ENCODE measurements at places on chromosomes 11 and 22.
A peak's percentile ranks its signal among the peaks of the same experiment; 100 is the strongest.

DNA sequence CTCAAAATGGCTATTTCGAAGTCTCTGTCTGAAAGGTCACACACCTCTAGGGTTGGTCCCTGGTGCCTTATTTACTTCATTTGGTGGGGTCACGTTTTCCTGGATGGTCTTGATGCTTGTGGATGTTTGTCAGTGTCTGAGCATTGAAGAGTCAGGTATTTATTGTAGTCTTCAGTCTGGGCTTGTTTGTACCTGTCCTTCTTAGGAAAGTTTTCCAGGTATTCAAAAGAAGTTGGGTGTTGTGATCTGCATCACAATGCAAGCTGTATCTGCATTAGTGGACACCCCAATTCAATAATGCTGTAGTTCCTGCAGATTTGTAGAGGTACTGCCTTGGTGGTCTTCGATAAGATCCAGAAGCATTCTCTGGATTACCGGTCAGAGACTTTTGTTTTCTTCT is 63.5 kb upstream of the TP53AIP1 start:
- DNase-seq, result no peak

- no peak for DNase-seq
Observed at GRCh38 chr11:102476069-102476468, 23.5 kb upstream of the TMEM123 start.

- no peak for DNase-seq
Observed at GRCh38 chr22:29130476-29130875, 57.6 kb downstream of the KREMEN1 start.

DNA sequence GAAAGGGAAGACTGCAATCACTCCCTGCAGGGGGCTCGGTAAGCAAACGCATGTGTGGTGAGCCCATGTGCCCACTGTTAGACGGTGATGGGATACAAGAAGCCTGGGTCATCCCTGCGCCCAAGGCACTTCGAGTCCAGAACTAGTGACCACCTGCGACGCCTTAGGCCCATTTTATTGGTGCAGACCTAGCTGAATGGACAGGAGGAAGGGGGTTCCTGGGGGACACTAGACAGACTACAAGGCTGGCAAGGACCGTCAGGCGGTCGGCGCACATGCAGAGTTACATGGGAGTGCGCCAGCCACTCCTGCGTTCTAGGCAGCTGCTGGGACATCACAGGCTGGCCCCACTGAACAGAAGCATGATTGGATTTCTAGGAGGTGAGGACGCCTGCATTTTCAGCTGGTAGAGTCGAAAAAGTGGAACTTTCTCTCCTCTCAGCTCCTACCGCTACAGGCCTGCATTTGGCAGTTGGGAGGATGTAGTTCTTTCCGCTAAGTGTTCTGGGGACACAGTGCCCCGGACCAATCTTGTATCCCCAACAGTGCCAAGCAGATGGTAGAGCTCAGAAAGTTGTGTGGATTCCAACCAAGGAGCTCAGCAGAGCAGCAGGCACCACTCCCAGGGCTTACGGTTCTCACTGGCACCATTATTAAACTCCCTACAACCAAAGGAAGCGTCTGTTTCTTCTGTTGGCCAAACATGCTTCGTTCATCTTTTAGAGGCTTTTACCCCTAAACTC is 35.7 kb downstream of the BID start:
- DNase-seq, result no peak

DNA sequence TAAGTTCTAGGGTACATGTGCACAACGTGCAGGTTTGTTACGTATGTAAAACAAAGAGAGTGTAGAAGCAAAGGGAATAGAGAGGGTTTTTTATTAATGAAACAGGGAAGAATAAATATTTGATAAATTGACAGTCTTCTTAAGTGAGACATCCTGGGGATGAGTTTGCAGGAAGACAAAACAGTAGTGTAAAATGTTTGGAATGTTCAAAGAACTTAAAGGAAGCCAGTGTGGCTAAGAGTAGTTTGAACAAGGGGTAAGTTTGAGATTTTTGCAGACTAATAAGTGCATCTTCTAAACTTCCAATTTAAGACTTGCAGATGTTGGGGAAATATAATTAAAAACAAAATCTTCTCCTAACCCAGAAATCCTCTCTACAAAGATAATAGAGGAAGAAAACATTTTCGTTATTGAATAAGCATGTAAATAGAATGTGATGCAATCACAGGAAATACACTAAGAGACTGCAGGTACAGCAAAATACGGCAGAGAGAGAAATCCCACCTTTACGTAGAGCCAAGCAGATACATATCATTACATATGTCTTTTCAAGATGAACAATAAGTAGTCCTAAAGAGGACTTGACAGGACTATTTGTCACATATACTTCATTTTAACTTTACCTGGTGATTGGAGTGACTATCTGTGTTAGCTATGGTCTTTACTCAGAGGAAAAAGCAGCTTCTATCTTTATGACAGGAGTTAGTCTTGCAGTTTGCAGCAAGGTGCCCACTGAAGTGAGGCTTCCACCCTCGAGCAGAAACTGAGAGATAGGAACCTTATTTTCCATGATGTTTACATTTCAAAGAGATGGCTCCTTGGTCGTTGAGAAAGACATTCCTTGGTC is 402.1 kb downstream of the CNTN5 start:
- DNase-seq, result no peak

DNA sequence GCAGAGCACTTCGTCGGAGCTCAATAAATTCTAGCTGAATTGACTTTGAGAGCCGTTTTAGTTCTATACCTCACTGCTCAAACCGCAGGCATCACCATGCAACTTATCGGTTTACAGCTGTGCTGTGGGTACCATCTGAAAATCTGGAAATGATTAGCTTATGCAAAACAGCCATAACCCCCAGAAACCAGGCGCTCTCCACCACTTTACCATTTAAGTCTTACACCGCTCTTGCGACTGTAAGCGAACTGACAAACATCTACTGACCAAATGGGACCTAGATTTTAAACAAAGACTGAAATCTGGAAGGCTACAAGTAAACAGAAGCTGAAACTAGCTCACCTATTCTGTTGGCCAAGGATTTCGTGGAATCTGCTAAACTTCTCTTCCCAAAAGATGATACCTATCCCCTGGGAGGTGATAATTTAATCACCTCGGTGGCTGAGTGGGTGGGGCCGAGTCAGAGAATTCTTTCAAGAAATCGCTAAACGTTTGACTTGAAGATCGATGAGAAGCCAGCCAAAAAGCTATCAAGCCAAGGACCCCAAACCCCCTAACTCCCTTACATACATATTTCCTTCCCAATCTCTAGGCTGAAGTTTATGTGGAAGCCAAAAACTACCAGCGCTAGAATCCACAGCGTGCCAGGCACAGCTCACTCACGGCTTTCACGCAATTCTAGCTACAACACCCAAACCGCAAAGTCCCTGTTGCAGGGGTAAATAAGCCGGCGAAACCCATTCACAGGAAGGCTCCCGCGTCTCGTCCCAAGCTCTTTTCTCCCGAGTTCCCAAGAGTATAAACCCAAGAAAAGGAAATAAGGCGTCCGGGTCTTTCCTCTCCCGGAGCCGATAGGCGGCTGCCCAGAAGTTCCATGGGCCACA is 644 bp downstream of the SPTY2D1 start:
- no peak for DNase-seq

DNA sequence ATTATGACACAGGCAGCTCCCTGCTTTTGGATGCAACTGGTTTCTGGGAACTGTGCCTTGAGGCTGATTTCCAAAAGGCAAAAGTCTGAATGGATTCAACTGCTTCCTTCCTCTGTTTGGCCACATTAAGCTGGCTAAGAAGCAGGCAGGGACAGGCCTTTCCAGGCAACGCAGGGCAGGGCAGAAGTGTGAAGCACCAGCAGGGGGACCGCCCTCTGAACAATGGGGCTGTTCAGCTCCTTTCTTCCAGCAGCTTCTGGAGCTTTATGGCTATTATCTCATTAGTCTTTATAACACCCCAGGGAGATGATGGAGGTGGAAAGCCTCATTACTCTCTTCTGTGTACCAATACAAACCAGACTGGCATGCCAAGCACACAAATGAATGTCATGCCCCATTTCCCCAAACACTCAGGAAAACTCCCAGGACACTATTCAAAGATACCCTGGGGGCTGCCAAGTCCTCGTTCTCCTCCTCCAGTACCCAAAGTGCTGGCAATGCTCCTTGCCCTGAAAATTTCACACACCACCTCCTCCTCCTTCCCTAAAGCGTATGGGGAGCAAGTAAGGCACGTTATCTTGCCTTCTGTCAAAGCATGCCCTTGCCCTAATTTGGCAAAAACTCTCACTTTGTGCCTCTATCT is 21.3 kb downstream of the MORC2 start:
- no peak for DNase-seq

GRCh38 chr11:114368918-114369680 is 31.2 kb downstream of the C11orf71 start:
- DNase-seq, result no peak

DNA sequence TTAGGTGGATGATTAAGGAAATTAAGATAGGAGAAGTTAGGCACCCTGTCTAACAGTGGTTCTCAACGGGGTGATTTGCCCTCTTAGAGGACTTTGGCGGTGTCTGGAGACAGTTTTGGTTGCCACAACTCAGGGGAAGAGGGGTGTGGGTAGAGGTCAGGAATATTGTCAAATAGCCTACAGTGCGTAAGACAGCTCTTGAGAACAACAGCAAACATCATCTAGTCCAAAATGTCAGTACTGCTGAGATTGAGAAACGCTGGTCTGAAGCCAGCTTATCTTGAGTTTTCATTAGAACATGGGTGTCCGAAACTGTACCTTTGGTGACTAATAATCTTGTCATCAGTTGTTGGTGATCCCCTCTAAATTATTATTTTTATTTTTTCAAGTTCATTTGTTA is 38.4 kb downstream of the CECR2 start:
- no peak for DNase-seq

GRCh38 chr11:120062561-120062930 is 75.4 kb downstream of the TRIM29 start:
- peak; percentile 2 for DNase-seq

- DNase-seq, result no peak
Observed at GRCh38 chr11:77699425-77699824, 61.8 kb upstream of the CLNS1A start.

DNA sequence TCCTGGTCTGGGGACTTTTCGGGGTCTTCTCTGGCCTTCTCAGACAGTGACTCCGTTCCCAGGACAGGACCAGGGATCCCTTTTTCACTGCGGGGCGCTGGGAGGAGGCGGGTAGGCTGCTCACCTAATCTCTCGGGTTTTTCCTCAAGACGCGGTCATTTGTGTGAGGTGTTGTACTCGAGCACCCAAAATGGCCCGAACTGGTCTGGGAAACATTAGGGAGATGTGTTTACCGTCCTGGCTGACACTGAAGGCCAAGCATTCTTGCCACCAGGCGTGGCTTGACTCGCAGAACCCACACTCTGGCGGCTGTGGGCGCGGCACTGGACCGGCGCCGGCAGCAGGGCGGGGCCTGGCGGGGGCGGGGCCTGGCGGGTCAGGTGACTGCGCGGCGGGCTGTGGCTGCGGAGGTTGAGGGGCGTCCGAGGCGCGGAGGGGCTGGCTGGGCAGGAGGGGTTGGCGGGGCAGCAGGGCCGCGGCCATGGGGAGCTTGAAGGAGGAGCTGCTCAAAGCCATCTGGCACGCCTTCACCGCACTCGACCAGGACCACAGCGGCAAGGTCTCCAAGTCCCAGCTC is at the start of gene SWAP70:
TSS of gene SWAP70 (plus strand) at position 379 of the 577 bp plus-strand sequence. CDS start at position 482, 103 bp downstream.
- peak; percentile 95 for DNase-seq

DNA sequence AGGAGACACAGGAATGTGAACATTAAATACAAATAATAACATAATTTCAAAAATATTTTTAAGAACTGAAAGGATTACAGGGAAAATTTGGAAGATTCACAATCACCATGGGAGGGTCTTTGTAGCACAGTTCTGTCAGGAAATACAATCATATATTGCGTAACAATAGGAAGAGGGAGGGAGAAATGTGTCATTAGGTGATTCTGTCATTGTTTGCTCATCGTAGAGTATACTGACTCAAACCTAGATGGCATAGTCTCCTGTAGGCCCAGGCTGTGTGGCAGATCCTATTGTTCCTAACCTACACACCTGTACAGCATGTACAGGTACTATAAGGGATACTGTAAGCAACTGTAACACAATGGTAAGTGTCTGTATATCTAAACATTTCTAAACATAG is 330.4 kb downstream of the BRD1 start:
- no peak for DNase-seq

DNA sequence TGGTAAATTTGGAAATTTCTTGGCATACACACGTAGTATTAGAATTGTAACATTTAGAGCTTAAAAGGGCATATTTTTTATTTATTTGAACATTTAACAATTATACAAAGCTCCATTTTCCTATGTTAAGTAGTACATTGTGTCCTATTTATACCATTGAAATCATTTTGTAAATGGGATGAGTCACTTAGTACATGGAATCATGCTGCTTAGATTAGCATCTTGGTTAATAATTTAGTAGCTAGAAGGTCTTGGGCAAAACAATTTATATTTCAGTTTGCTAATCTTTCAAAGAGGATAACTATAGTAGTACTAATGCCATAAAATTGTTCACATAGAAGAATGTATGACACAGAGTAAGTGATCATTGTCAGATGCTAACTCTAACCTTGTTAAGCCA is 450.1 kb upstream of the LUZP2 start:
- no peak for DNase-seq

DNA sequence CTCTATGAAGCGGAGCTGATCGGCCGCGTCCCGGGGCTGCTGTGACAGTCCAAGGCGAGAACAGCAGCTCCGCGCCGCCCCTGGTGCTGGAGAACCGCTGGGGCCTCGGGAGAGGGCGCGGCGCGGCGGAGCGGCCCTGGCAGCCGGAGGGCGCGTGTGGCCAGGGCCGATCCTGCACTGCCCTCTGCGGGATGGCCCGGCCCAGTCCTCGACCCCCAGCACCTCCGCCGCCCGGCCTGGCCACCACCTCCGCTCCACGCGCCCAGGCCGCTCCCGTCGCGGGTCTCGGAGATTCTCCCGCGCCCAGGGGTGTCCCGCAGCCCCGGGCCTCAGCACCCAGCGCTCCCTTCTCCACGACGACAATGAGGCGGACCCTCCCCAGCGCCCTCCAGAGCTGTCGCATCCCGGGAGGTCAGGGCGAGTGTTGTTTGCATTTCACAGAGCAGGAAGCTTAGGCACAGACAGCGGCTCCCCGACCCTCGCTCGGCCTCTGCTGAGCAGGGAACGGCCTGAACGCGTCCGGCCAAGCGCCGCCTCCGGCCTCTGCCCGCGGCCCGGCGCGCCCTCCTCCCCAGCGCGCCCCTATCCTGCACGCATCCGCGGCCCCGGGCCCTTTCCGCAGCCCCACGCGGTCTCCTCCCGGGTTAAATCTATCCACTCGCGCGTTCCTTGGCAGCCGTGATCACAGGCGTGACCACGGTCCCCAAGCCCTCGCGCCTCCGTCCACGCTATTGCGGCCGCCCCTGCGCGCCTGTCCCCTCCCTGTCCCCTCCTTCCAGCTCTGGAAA is 109.7 kb downstream of the WNT7B start:
- no peak for DNase-seq

GRCh38 chr11:66609721-66610617 is 6.5 kb upstream of the RBM14 start:
- DNase-seq, result no peak

GRCh38 chr11:68504432-68505066 is 44.0 kb downstream of the PPP6R3 start:
- DNase-seq, result no peak

Data from progenitor cell of endocrine pancreas (in vitro differentiated cells).